ENCODE measurements at places on chromosomes 16 and 17.

DNA sequence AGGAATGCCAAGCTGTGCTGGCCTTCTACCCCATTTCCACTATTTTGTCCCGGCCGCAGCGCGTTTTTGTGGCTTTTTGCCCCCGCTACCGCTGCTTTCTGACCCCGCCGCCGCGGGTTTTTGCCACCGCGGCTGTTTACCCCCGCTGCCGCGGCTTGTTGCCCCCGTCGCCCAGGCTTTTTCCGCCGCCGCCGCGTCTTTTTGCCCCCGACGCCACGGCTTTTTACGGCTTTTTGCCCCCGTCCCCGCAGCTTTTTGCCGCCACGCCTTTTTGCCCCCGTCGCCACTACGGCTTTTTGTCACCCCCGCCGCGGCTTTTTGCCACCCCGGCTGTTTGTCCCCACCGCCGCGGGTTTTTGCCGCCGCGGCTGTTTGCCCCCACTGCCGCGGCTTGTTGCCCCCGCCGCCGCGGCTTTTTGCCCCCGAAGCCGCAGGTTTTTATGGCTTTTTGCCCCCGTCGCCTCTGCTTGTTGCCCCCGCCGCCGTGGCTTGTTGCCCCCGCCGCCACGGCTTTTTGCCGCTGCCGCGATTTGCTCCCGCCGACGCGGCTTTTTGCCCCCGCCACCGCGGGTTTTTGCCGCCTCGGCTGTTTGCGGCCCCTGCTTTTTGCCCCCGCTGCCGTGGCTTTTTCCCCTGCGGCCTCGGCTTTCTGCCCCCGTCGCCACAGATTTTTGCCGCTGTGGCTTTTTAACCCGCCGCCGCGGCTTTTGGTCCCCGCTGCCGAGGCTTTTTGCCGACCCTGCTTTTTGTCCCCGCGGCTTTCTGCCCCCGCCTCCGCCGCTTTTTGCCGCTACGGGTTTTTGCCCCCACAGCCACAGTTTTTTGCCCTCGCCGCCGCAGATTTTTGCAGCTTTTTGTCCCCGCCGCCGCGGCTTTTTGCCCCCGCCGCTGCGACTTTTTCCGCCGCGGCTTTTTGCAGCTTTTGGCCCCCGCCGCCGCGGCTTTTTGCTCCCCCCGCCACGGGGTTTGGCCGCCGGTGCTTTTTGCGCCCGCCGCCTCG is 520.4 kb upstream of the WSB1 start:
- no peak for DNase-seq

- DNase-seq: no peak
Observed at GRCh38 chr17:33611532-33611931, 318.4 kb upstream of the ASIC2 start.

- peak; percentile 75 for DNase-seq
Observed at GRCh38 chr17:49230636-49231562, at the start of gene PHOSPHO1. Gene PHOSPHO1, minus strand, starts transcription at chr17:49230787. Its CDS starts 4,096 bp downstream, at chr17:49226691.

- no peak for DNase-seq
Observed at GRCh38 chr16:9966569-9967157, 215.6 kb downstream of the GRIN2A start.

DNA sequence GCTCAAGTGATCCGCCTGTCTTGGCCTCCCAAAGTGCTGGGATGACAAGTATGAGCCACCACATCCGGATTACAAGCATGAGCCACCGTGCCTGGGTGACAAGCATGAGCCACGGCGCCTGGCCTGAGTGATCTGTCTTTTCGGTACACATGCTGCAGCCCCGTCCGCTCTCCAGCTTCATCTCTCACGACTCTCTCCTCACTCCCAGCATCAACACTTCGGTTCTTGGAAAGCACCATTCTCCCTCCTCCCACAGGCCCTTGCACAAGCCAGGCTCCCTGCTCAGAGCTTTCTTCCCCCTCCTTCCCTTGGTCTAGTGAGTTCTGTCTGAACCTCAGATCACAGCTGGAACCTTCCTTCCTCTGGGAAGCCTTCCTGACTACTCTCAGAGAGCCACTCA is 6.5 kb upstream of the NCBP3 start:
- DNase-seq: no peak

GRCh38 chr17:10620823-10621222 is 36.3 kb downstream of the MYH3 start:
- DNase-seq: no peak

- DNase-seq: no peak
Observed at GRCh38 chr17:13865650-13866049, 203.7 kb upstream of the COX10 start.

GRCh38 chr16:47013910-47014309 is 40.4 kb upstream of the DNAJA2 start:
- no peak for DNase-seq

GRCh38 chr17:55163408-55163807 is 101.4 kb upstream of the HLF start:
- DNase-seq: no peak

Data from activated CD8-positive, alpha-beta memory T cell treated with anti-CD3 and anti-CD28 coated beads for 4 hours (primary cell).